ENCODE measurements at places on chromosomes 3 and 15.

- peak; percentile 86 for DNase-seq
Measured at GRCh38 chr3:43389388-43390254, 103.3 kb downstream of the SNRK start.

DNA sequence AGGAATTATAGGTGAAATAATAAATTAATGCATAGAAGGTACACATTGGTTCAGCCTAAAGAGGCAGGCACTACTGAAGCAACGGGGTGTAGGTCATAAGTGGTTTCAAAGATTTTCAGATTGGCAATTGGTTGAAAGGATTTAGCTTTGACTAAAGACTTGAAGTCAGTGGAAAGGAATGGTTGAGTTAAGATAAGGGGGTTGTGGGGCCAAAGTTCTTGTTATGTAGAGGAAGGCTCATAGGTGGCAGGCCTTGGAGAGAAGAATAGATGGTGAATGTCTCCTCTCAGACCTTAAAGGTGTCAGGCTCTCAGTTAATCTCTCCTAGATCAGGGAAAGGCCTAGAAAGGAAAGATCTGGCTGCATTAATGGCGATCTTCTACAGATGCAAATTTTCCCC is 209.8 kb downstream of the ATP10A start:
- no peak for DNase-seq

- DNase-seq = no peak
Measured at GRCh38 chr15:100170291-100171210, 171.2 kb downstream of the ADAMTS17 start.

- DNase-seq = no peak
Measured at GRCh38 chr15:57792724-57793449, 86.4 kb downstream of the POLR2M start.

- DNase-seq = no peak
Measured at GRCh38 chr3:126488185-126488584, 12.5 kb upstream of the ZXDC start.

DNA sequence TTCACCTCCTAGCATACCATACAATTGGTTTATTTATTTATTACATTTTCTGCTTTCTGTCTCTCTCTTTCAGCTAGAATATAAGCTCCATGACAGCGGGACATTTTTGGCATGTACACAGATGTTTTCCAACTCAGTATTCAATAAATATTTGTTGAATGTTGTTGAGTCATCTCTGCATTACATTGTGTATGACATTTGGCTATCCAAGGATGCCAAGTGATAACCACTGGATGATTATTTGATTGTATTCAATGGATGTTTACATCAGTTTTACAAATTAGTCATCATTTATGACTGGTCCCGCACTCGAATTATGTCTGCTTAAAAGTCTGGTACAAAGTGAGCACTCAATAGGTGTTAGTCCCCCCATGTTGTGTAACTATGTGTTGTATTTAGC is 49.5 kb upstream of the STXBP5L start:
- peak; percentile 17 for DNase-seq

GRCh38 chr3:126321490-126321889 is 35.7 kb downstream of the KLF15 start:
- DNase-seq = no peak

GRCh38 chr15:74220475-74221248 is 15.5 kb upstream of the CCDC33 start:
- DNase-seq = no peak

DNA sequence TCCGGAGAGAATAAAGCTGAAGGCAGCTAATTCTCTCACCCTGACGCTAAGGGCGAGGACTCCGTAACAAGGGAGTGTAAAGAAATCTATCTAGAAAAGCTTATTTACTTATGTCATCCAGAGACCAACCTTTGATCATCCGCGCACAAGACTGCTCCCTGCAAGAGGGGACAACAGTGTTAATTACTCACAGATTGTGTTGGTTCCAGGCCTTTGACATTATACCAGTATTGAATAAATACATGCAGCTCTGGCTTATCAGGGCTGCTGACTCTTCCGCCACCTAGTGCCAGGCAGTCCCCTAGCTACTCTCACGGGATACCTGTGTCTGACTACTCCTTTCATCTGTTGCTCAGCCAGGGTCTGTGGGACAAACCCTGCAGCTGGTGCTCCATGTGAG is 211.7 kb downstream of the DTWD1 start:
- peak; percentile 26 for DNase-seq

- DNase-seq = no peak
Measured at GRCh38 chr15:68797191-68797590, 23.5 kb downstream of the ANP32A start.

- no peak for DNase-seq
Measured at GRCh38 chr3:126351086-126351770, 6.0 kb downstream of the KLF15 start.

DNA sequence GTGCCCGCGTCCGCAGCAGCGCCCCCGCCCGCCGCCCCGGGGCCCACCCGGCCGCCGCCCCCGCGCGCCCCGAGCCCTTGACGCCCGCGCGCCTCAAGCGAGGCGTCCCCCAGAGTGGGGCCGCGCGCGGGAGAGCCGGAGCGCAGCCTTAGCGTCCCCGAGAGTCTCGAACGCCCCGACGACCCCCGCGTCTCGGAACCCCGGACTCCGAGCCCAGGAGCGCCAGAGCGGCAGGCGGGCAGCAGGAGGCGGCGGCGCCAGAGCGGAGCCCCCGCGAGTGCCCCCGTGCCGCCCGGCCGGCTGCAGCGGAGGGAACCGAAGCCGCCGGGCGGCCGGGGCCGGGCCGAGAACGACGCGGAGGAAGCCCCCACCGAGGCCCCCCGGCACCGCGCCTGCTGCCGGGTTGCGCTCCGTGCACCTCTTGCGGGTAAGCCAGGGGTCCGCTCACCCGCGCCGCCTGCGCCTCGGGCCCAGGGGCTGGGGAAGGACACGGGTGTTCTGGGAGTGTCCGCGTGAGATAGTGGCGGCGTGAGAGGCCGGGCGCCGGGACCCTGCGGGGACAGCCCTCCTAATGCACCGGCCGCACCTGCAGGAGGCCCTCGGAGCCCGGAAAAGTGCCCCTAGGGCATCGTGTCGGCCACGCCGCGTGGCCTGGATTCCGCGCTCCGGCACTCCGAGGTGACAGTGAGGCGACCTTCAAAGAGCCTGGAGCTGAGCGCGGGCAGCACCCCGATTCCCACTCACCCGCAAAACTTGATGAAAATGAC is 52.0 kb upstream of the ULK4 start:
- DNase-seq = no peak

DNA sequence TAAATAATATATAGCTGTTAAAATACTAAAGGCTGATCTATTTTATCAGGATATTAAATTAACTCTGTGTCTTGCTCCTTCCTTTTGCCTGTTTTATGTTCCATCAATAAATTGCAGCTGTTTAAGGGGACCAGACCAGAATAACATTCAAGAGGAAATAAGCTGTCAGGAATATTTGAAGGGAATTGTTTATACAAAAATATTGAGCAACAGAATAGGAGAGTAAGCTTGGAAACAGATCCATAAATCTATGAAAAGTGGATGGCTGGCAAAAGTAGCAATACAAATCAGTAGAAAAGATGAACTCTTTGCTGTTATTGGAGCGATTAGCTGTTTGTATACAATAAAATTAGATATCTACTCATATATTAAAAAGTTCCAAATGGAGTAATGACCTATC is 36.2 kb upstream of the PLSCR2 start:
- DNase-seq = no peak

GRCh38 chr15:67969892-67970291 is 84.2 kb upstream of the PIAS1 start:
- DNase-seq = no peak

DNA sequence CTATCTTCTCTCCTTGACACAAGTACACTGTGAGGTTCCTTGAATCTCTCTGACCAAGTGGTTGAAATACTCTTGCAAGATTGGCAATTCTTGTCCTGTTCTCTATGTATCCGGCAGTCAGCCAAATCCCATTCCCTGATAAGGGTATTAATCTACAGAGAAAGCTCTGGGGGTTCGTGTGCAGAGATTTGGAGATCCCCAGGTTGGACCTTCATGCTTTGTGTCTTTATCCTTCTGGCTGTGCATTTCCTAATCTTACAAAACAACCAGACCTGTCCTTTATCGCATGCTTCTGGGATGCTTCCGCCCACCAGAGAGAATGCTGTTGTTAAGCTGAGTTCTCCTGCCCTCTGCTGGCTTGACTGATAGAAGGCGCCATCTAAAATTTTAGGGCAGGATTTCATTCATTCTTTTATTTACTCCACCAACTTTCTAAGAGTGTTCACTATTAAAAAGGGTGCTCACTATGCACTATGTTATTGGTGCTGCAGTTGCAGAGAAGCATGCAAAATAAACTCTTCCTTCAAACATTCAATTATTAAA is 8.6 kb upstream of the SST start:
- DNase-seq = peak; percentile 77

DNA sequence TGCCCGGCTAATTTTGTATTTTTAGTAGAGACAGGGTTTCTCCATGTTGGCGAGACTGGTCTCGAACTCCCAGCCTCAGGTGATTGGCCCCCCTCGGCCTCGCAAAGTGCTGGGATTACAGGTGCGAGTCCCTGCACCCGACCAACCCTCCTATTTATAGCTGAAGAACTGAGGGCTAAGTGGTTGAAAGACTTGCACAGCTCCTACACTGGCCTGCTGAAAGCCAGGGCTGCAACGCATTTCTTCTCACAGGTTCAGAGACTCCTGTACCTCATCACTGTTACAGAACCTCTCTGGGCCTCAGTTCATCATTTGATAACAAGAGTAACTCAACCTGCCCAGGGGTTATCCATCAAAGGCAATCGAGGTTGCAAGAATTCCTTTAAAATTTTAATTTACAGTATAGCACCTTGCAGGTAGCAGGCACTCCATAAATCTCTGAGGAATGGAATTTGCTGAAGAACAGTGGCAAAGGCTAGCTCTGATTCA is 626.5 kb upstream of the TBL1XR1 start:
- no peak for DNase-seq

- no peak for DNase-seq
Measured at GRCh38 chr3:105905328-105905727, 36.5 kb upstream of the CBLB start.

DNA sequence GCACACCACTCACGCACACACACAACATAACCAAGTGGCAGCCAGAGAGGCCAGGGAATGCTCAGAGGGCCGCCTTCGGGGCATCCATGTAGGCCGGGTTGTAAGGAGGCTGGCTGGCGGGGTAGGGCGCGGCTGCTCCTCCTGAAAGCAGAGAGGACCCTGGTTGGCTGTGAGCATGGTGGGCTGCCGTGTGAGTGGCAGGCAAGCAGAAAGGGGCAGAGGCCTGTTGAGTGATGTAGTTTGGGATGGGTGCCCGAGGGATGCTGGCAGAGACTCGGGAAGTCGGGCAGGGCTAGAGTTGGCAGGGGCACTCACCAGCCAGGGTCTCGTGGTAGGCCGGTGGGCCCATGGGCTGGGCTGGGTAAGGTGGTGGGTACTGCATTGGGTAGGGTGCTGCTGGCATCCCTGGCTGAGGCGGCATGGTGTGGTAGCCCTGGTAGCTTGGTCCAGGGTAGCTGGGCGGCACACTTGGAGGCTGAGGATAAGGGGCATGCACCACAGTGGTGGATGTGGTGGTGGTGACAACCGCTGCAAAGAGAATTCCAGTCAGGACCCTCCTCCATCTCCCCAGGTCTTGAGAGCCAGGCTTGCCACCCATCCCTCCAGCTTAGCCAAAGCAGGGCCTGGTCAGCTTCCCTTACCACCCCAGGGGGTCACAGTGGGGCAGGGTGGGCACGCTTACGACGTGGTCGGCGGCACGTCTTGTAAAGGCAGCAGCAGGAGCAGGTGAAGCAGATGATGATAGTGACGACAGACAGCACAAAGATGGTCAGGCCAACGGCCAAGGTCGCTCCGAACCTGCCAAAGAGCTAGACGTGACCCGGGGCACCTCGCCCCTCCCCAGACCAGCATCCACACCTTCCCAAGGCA is 22.7 kb downstream of the ATRIP start:
- no peak for DNase-seq

- no peak for DNase-seq
Measured at GRCh38 chr15:79608066-79608864, 176.1 kb downstream of the MINAR1 start.

DNA sequence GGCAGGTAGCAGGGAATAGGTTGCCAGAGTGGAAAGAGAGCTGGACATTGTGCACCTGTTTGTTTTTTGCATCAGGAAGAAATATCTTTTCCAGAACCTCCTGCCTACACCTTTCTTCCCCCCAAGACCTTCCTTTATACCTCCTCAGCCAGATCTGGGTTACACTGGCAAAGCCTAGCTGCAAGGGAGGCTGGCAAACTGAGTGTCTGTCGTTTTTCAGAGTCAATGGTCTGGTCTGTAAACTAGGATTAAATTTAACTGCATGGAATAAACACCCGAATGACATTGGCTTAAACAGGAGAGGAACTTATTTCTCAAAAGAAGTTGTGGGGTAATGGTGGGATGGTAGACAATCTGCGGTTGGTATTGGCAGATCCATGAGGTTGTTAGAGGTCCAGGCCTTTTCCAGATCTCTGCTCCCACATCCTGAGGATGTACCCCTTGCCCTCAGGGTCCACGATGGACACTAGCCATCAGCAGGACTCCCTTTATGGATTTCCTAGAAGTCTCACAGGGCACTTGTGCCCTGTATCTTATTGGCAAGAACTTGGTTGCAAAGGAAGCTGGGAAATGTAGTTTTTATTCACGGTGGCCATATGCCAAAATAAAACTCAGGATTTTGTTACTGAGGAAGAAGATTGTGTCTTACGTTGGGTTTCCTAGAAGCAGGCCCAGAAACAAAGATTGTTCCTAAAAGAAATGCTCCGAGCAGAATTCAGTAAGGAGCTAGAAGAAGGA is 3.2 kb upstream of the RARRES1 start:
- no peak for DNase-seq

GRCh38 chr3:193991666-193992424 is 144.1 kb upstream of the HES1 start:
- no peak for DNase-seq

- no peak for DNase-seq
Measured at GRCh38 chr15:59042041-59042440, 54.6 kb downstream of the RNF111 start.

Measured in MCF 10A (cell line).